ENCODE measurements at places on chromosomes 2 and 18. TPM values are rescaled to one million over a fixed set of nuclear protein-coding genes. Genes with fewer than 3 reads are reported as not detected.

DNA sequence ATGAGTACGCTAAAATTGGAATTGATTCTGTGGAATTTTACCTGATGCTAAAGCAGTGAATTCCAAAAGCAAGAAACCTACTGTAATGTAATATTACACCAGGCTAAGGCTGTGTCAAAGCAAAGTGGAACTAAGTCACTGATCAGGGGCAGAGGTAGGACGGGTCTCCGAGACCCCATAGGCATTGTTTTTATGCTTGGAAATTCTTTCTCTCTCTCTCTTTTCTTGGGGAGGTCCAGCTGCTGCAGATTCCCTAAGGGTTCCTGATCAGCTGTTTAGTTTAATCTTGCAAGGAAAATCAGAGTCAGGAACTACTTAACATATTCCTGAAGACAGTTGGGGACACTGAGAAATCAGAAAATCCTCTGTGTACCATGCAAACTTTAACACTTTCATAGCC is 220.2 kb downstream of the SRBD1 start:
- no peak for DNase-seq

GRCh38 chr2:232137356-232138147 is 176.0 kb downstream of the DIS3L2 start:
- DNase-seq = no peak

EML6 gene
- 1.1 TPM for total RNA-seq

- DNase-seq = peak; percentile 7
Measured at GRCh38 chr2:232776435-232776834, at the start of gene KCNJ13. Gene KCNJ13, minus strand, starts transcription at chr2:232776565. Its CDS starts 5,203 bp downstream, at chr2:232771362.

MDH1B gene
- 1.9 TPM for total RNA-seq

GRCh38 chr2:20611077-20611843 is 39.6 kb downstream of the HS1BP3 start:
- DNase-seq = peak; percentile 81

LRRC30 gene
- total RNA-seq = not detected

GRCh38 chr2:181426672-181427071 is 30.5 kb upstream of the ITGA4 start:
- DNase-seq = no peak

DNA sequence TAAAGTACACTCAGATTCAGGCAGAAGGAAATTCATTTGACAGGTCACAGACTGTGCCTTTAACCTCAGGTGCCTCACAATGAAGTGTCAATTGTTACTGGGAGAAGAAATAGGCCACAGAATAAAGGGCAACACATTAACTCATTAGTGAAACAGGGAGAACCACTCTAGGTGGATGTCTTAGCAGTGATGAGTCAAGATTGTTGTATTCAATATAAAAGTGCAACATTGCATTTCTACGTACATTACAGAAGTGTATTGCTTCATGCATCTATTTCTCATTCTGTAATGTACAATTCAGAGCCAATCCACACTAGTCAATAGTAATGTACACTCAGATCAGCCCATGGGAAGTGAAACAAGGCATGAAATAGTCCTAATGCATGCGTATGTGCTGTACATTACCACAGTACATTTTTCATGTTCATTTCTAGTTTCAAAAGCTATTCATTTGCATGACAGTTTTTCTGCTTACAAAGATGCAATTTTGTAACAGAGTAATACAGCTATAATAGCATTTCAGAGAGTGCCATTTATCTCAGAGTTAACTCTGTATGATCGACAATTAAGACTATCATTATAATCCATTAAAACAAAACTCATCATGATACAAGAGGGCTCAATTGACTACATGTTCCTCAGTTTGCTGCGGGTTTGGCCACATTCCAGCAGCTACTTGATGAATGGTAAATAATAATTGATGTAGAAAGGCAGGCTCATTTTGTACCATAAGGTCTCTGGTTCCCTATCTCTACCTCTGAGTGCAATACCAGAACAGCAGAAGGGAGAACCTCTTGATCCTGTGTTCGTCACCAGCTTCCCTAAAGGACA is 12.2 kb upstream of the ARL5A start:
- no peak for DNase-seq

GRCh38 chr2:231568785-231569435 is 23.8 kb upstream of the TEX44 start:
- no peak for DNase-seq

DNA sequence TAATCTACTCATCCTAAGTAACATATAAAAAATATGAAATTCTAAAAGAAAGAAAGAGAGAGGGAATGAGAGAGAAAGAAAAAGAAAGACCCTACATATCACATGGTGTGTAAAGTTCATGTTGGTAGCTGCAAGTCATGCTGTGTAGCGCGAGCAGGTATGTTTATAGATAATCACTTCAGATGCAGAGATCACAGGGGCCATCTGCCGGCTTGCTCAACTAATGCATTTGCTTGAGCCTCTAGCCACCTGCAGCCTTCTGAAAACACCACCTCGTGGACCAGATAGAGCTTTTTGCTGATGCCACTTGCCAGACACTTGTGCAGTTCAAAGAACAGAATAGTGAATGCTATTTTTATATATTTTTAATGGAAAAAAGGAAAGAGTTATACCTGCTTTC is 37.6 kb downstream of the CDH7 start:
- DNase-seq = peak; percentile 39

GRCh38 chr2:233271693-233272092 is 20.2 kb downstream of the ATG16L1 start:
- DNase-seq = no peak

VWA3B gene
- total RNA-seq = not detected

SLC4A5 gene
- 7.0 TPM for total RNA-seq

- no peak for DNase-seq
Measured at GRCh38 chr18:57741273-57741672, 61.8 kb downstream of the ATP8B1 start.

GRCh38 chr18:70499218-70499691 is 210.4 kb downstream of the SOCS6 start:
- DNase-seq = no peak

KLHL14 gene
- 0.07 TPM for total RNA-seq

EFHD1 gene
- total RNA-seq = 0.47 TPM

- no peak for DNase-seq
Measured at GRCh38 chr2:159084384-159085370, 116.2 kb downstream of the TANC1 start.

SCN7A gene
- total RNA-seq = not detected

ARHGEF33 gene
- 0.71 TPM for total RNA-seq

DNA sequence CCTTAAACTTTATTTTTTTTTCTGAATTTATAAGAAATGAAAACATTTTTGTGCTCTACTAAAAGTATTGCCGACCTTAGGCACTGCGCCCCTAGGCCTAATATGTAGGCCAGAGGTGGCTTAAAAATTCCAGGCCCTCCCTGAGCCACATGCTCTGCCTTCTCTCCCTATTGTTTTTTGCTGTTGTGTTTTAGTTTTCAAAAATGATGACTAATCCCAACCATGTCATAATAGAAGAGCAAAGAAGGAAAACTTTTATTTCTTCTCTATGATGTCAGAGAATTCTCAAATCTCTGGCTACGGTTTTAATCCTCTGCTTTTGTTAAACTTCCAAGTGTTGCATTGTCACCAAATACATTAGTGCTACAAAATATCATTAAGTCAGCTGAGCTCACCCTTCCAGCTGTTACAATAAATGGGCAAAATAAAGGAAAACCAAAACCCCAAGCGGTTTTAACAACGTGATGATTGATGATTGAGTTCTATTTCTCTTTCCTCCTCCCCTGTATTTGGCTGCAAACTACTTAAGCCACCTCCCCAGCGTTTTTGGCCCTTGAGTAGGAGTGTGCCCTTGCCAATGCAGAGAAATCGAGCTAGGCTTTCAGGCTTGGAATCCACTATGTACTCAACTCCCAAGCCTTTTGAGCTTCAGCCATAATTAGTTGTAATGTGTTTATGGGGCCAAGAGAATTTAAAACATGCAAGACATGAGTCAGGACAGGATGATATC is 163.5 kb upstream of the POU3F3 start:
- no peak for DNase-seq

DNA sequence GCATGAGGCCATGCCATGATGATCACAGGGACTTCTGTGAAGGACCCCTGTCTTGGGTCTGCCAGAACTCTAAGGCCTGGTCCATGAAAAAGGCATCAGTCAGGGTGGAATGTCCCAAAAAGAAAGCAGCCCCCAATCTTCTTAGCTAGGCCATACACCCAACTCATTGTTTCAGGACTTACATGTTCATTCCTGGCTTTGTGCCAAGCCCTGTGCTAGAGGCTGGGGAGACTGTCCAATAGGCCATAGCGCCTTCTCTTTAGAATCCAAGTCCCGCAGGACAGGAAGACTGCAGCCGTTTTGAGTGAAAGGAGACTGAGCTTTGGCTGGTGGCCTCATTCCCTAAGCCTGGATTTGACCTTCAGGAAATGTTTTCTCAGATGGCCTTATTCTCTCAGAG is 247.3 kb downstream of the PRKCE start:
- no peak for DNase-seq

FEV gene
- not detected for total RNA-seq

DNA sequence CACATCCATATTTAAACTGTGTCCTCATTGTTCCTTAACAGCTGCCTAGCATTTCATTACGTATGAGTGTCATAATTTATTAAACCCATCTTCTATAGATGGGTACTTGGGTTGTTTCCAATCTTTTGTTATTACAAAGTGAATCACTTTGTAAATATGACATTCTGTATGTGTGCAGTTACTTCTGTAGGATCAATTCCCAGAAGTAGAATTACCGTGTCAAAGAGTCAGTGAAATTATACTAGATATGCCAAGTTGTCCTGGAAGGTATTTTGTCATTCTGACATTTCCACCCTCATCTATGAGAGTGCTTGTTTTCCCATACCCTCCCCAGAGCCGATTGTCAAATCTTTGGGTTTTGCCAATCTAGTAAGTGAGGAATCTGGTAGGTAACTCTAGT is 194.5 kb upstream of the APCDD1 start:
- DNase-seq = no peak

- peak; percentile 70 for DNase-seq
Measured at GRCh38 chr2:215391531-215391930, 44.3 kb downstream of the FN1 start.

- DNase-seq = no peak
Measured at GRCh38 chr2:122843503-122843902, 1088.1 kb downstream of the TSN start.

DNA sequence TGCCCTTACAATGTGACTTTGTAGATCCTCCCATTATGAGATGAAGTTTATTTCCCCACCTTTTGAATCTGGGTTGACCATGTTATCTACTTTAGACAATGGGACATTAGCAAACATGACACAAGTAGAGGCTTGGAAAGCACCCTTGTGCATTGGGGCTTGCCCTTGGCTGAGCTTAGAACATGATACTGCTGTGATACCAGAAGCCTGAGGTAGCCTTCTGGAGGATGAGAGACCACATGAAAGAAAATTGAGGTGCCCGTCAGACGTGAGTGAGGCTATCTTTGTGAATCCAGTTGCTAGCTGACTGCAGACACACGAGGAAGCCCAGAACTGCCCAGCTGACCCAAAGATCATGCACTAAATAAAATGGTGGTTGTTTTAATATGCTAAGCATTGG is 341.2 kb downstream of the CYP26B1 start:
- no peak for DNase-seq

- DNase-seq = no peak
Measured at GRCh38 chr2:230140667-230141066, 71.9 kb upstream of the SLC16A14 start.

DNA sequence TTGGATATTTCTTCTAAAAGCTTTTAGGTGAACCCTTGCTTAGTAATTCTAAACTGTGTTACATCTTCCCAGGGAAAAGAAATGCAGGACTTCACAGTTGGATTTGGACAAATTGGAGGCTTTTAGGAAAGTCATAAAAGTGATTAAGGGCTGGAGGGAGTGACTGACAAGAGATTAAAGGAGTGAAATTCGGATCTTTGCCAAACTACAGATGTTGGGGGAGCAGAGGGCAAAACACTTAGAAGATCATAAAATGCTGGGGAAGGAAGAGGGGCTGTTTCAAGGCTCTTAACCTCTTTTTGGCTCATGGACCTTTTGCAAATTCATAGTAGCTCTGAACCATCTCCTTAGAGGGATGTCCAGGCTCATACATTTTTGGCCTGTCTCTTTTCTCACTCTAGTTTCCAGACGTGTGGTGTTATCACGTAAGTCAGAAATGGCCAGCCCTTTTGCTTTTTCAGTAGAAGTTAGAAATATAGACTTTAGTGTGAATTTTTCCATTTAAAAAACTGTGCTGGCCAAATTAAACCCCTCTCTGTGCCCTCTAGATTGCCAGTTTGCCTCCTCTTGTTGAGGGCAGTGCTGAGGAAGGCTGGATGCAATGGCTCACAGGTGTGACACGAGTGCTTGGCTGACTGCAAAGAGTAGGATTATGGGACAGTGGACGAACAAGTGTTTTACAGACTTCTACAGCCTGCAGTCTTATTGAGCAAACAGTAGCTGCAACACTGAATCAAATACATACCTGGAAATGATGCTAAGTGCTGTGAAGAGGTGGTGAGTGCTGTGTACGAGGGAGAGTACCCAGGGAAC is 109.9 kb downstream of the LYPD6B start:
- no peak for DNase-seq

DNA sequence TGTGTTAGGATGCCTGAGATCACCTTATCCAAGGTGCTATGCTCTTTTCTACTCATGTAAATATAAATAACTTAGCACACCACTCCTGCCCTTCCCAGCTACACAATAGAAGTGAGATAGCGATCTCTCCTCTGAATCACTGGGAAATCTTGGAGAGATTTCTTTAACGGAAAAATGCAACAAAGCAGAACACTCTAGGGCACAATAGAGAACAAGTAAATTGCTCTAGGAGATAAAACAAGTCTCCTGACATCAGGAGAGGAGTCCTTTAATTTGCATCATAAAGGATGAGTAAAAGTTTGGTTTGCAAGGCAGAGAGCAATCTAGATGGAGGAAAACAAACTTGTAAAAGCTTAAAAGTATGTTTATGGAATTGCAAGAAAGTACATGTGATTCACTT is 224.1 kb downstream of the PAX3 start:
- DNase-seq = no peak

VSNL1 gene
- total RNA-seq = not detected

DNA sequence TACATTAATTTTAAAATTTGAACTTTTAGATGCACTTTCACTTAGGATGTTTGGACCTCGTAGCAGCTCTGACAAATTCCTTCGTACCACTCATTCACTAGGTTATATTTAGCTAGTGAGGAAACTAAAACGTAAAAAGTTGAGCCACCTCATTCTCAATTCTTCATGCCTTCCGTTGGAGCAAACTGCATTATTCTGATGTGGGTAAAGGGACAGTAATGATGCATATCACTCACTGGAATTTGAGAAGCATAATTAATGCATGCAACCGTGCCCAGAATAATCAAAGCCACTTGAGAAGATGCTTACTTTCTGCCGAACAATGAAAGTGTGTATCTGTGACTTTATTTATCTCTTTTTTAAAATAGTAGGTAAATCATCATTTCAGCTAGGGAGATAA is 2.2 kb downstream of the CNOT9 start:
- DNase-seq = no peak

DNA sequence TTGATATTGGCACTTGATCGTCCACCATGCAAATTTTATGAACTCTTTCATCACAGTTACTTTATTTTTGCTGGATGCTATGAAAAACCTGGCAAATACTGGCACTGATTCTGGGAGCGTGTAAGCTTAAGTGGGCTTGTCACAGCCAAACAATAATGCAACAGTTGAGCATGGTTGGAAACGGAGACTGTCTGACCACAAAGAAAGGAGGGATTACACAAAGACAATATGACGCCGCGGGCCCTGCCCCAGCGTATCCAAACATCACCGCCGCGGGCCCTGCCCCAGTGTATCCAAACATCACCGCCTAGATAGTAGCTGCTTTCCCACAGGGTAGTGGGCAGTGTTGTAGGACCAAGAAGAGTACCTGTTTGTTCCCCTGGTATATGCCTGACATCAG is 135.9 kb downstream of the PRPF40A start:
- DNase-seq = no peak

SEPTIN10 gene
- 64.3 TPM for total RNA-seq

GRCh38 chr2:5915881-5916310 is 223.7 kb downstream of the SOX11 start:
- peak; percentile 38 for DNase-seq
